Regular cardiac myocyte (primary cell): ENCODE measurements at places on chromosomes 1 and 21. TPM values are rescaled to one million over a fixed set of nuclear protein-coding genes. Genes with fewer than 3 reads are reported as not detected.

CRYAA gene
- not detected in 2 replicates for total RNA-seq

GNG5 gene
- 11.0 and 16.7 TPM in 2 replicates for total RNA-seq

ERRFI1 gene
- 39.7 and 87.7 TPM in 2 replicates for total RNA-seq

U2AF1 gene
- 13.5 and 33.4 TPM in 2 replicates for total RNA-seq

TOMM40L gene
- total RNA-seq, result 10.4 and 14.6 TPM in 2 replicates

CD1D gene
- under 0.01 and 1.1 TPM in 2 replicates for total RNA-seq

NID1 gene
- total RNA-seq, result 59.6 and 96.4 TPM in 2 replicates

PLA2G2D gene
- not detected in 2 replicates for total RNA-seq

USH2A gene
- not detected in 2 replicates for total RNA-seq

OR6N1 gene
- total RNA-seq, result not detected in 2 replicates

DOP1B gene
- 8.6 and 9.9 TPM in 2 replicates for total RNA-seq

CCDC27 gene
- total RNA-seq, result not detected in 2 replicates

APOBEC4 gene
- total RNA-seq, result not detected in 2 replicates

ZNF683 gene
- total RNA-seq, result not detected in 2 replicates

HUNK gene
- total RNA-seq, result not detected in 2 replicates

CRYBG2 gene
- total RNA-seq, result under 0.01 TPM in 1 of 2 replicates, not detected in the other

COL24A1 gene
- total RNA-seq, result 0.19 and 0.56 TPM in 2 replicates

RPE65 gene
- not detected in 2 replicates for total RNA-seq

RYR2 gene
- under 0.01 TPM in 1 of 2 replicates, not detected in the other for total RNA-seq

FCGR1A gene
- total RNA-seq, result 0.19 TPM in 1 of 2 replicates, not detected in the other

ATP13A2 gene
- total RNA-seq, result 16.9 and 52.5 TPM in 2 replicates

NLRP3 gene
- 0.19 TPM in 1 of 2 replicates, not detected in the other for total RNA-seq

NES gene
- 49.6 and 145 TPM in 2 replicates for total RNA-seq

HES3 gene
- total RNA-seq, result not detected in 2 replicates
